ENCODE measurements at places on chromosomes 11 and 22.

GRCh38 chr11:75328426-75329277 lies 22.8 kb downstream of the ARRB1 start:
- no peak for DNase-seq

- no peak for DNase-seq
Observed at GRCh38 chr11:113173126-113173525, 141.3 kb upstream of the TTC12 start.

DNA sequence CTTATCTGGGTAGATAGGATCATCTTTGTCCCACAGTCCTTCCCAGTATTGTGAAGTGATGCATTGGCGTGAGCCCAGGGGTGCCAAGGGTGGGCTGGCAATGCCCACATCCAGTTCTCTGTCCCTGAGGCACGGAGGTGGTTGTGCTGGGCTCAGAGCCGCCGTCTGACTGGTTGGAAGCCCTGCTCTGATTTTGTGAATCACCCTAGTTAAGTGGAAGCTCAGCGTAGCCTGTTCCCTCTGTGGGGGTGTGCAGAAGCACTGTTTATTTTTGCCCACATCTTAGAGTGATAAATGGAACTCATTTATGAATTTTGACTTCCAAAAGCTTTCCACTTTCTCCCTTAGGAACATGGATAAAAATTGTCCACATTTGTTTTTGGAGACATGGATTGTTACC lies 13.6 kb downstream of the BCR start:
- no peak for DNase-seq

DNA sequence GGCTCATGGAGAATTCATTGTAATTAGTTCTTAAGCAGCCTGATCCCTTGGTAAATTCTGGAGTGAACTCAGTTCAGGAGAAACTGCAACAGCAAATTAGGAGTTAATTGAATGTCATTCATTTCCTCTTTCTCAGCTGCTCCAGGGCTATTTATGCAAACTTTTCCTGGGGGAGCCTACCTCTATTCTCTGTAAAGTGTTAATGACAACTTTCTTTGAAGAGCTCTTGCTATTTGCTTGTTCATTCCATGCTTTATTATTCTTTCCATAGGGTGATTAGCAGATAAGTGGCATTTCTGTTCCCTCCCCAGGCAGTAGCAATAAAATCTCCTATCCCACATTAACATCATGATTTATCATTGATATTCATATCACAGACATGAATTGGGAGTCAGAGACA lies 267.6 kb upstream of the DDI1 start:
- DNase-seq = peak; percentile 86

Data from NCI-H1417 treated with DMSO at 0.1 percent for 48 hours (cell line).